ENCODE measurements at places on chromosomes 6 and 20.
A peak's percentile ranks its signal among the peaks of the same experiment; 100 is the strongest.

DNA sequence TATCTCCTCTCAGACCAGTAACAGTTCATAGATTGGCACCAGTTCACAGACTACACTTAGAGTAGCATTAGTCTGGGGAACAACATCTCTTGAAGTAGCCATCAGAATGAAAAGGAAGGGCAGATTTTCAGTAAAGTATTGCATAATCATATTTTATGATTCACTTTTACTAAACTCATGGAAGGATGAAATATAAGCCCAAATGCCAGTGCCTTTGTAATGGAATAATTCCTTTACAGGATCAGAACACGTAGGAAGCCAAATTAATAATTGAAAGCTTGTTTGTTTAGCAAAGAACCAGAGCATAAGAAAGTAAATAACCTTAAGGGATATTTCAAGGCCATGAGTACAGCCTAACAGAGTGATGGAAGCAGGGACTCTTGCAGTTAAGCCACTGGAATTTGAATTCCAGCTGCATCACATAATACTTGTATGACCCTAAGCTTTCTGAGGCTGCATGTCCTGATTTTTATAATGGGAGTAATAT lies 11.4 kb upstream of the LOC128125822 start:
- no peak for DNase-seq

- DNase-seq, result no peak
These were observed 20.2 kb downstream of the STAU1 start for GRCh38 chr20:49167811-49168507.

DNA sequence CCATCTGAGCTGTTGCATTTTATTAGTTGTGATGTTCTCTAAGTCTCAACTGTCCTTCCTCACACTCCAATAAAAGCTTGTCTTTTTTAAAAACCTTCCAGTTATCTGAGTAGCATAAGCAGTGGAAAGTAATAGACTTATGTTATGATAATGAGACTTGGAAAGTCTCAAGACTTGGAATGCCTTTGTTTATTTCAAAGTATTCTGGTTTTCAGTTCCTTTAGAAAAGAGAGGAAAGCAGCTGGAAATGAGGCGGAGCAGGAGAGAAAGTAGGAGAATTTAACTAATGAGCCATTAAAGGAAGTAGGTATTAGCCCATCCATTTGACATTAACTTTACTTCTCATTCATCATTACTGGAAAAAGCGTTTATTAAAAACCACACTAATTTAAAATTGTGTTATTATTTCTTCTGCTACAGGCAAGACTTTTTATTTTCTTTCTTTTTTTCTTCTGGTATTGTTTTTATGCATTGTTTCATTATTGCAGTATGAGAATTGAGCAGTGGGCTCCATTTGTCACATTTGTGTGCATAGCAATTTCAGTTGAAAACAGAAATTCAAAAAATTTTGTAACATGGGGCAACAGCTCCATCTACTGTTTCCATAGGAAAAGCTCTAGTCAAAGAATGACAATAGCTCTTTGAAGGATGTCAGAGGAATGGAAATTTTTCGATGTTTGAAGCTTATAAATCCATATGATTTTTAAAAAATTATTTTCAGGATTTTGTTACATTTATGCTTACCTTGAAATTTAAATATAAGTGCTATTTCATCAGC lies 194.8 kb downstream of the COL9A1 start:
- peak; percentile 52 for DNase-seq

DNA sequence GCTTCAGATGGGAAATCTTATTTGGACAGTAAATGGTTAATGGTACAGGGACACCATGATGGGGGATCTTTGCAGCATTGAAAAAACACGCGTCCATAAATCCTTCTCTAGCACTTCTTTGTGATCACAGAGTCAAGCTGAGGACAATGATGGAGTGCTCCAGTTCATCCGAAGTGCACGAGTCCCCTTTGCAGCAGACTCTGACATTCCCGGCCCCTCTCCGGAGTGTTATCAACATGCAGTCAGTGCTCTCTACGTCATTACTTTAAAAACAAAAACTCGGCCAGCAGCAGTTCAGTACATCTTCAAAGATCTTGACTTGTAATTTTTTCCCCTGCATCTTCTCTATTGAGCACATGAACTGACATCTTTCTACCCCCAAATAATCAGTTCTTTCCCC lies 185.5 kb upstream of the AKAP12 start:
- DNase-seq, result no peak

DNA sequence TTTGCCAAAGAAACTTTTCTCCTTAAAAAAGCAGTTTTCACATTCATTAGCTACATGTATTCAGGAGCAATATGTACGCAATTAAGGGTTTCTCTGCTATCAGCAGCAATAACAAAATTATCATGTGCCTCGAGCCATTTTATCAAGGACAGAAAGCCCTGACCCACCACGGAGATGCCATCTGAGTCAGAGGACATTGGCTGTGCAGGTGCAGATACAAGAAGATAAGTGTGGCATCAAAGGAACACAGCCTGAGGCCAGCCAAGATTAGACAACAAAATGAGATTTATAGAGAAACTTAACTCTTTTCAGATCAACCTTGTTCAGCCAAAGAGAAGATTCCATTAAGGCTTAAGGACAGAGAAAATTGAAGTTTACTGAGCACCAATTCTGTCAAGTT lies 115.2 kb upstream of the LGSN start:
- DNase-seq, result no peak

DNA sequence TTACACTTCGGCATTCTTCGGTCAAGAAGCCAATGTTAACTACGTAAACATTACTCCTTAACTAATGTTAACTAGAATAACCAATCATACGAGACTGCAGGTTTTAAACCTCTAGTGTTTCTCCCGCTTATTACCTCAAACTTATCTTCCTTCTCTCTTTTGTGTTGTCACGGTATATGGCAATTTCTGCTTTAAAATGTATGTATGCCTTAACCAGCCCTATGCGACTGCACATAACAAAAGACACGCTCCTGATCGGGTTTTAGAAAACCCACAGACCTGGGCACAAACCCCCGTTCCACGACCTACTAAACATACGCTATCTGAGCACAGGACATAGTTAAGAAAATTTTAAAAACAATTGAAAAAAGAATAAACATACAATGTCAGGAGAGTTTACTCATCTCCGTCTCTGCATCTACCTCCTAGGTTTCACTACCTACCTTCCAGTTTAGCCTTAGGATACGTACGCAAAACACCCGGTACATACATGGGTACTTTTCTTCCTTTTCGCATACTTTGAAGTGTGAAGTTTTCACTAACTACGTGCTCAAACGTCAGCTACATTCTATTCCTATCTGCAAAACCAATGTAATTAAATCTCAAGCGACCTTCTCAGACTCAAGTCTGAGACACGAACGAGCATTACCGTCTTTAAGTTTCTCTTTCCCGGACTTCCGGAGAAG lies 1.1 kb downstream of the CD164 start:
- DNase-seq, result no peak

- no peak for DNase-seq
These were observed 34.0 kb upstream of the THBS2 start for GRCh38 chr6:169287675-169288074.

- no peak for DNase-seq
These were observed 175.5 kb downstream of the BTBD3 start for GRCh38 chr20:12093057-12093796.

- DNase-seq, result no peak
These were observed 44.9 kb downstream of the SNX9 start for GRCh38 chr6:157867981-157868380.

- peak; percentile 53 for DNase-seq
These were observed 154.6 kb upstream of the SOX4 start for GRCh38 chr6:21438986-21439352.

DNA sequence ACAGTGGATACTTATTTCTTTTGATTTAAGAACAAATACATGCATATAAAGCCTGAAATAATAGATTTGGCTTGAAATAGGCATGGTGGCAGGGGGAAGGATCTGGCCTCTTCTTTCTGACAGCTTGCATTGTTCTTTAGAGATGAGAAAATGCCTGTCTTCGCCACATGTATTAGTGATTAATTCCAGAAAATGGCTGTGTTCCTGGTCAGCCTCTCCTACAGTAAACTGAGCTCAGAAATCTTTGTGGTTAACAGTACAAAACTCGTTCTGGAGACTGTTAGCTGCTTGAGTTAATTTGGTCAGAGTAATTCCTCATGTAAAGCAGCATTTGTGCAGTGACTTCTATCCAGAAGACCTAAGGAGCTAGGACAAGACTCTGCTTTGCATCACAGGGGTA lies 151.5 kb downstream of the EYA4 start:
- no peak for DNase-seq

DNA sequence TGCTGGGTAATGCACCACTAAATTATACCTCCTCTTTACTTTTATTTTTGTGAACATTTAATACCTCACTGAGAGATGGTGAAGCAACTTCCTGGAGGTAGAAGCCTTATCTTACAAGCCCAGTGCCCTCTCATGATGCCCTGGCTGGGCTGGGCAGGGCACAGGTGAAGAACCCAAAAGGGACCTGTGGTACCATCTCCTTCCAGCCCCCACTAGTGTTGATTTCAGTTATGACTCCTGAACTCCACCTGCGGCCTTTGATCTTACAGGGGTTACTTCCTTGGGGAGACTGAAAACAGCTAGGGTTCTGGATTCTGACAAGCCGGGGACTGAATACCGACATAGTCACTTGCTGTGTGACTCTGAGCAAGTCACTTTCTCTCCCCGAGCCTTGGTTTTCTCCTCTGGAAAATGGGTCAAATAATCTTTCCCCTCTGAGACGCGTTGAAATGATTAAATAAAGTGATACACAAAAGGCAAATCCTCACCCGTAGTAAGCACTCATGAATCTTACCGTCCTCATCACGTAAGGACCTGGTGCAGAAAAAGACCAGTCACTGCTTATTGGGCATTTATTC lies 1.2 kb downstream of the SLC13A3 start:
- DNase-seq, result no peak

DNA sequence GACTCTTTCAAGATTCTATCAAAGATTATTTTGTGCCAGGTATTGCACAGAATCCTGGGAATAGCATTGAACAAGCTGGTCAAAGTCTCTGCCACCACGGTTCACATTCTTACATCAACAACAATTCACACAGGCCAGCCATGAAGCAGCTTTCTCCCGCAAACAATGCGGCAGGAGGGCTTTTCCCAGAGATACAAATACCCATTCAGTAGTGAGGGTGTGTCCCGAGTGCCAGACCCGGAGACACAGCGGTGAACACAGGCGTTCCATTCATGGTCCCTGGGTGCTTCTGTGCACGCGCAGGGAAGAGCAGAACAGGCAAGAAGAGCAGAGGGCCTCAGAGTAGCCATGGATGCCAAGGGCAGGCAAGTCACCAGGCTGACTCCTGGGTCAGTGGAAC lies 83.3 kb upstream of the PDE10A start:
- DNase-seq, result no peak

- DNase-seq, result no peak
These were observed 149.6 kb downstream of the BACH2 start for GRCh38 chr6:90146921-90147649.

DNA sequence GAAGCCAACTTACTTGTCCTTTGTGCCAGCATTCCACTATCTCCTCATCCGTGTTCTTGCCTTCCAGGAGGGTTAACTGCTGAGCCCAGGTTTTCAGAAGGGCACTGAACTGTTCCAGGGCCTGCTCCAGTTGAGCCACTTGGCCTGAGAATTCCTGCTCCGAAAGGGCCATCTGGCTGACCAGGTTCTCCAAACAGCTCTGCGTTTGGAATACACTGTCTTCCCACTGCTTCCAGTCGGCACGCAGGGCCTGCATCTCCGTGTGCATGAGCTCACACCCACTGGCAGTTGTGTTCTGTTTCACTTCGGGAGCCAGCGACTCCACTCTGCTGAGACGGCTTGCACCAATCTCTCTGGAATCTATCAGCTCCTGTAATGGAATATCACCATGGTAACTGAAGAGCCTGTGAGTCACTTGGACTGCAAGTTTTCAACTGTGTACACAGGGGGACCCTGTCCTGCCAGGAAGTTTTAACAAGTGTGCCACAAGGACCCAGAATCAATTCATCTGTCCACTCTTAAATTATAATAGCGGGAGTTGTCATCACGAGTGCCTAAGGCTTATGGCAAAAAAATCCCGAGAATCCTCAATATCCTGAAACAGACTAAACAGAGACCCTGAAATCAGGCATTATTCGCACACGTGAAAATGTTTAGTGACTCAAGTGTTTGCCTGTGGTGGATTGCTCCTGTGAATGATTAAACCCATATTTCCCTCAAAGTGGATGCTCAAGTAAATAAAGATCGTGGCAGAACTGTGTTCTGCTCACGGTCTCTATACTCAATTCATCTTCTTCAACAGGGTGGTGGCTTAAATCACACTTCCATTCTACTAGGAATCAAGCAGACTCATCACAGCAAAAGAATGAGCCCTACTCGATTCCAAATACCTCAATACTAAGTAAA lies 255.9 kb downstream of the SYNE1 start:
- DNase-seq, result no peak

- DNase-seq, result no peak
These were observed 392.1 kb upstream of the HSF2 start for GRCh38 chr6:122007339-122007738.

GRCh38 chr6:168376811-168377483 lies 57.4 kb upstream of the DACT2 start:
- no peak for DNase-seq

DNA sequence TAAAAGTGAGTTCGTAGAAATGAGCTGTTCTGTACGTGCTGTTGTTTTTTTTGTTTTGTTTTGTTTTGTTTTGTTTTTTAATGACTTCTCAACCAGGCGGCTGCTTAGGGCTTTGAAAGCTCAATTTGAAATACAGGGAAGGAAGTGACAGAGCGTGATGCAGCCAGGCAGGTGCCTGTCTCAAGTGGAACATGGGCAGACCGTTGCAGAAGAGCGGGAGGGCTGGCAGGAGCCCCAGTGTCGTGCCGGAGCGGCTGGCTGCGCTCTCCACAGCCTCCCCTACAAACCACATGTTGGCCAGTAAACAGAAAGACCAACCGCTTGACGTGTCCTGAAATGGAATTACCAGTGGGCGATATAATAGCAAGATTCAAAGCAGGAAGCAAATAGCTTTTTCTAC lies 164.9 kb upstream of the RREB1 start:
- peak; percentile 24 for DNase-seq

DNA sequence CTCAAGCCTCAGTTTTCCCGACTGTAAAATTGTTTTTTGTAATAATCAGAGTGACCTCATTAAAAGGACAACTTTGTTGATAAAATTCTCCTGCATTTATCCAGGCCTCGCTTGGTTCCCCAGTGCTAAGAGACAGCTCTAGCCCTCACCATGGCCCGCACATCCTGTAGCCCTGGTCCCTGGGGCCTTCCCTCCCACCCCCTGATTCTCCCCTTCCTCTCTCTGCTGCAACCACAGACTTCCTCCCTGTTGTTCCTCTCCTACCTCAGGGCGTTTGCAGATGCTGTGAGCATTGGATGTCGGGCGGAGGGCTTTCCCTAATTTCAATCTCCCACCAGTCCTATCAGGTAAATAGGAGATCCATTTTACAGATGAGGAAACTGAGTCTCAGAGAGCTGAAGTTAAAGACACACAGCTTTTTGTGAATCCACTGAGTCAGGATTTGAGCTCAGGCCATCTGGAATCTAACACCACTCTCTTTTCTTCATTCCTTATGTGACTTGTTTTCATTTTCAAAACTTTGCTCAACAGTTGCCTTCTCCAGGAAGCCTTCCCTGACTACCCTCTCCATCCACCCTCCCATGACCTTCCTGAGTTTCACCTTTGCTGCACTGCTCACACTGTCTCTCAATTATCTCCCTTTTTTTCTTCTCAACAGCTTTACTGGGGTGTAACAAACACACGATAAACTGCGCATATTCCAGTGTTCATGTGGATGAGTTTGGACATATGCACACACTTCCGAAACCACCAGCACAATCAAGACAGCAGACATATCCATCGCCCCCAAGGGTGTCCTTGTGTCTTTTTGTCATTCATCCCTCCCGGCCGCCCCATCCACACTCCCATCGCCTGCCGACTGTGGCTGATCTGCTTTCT lies 107.1 kb downstream of the CEBPB start:
- no peak for DNase-seq
